CD8-positive, alpha-beta T cell (primary cell): ENCODE measurements at places on chromosomes 7 and 10.
A peak's percentile ranks its signal among the peaks of the same experiment; 100 is the strongest.

DNA sequence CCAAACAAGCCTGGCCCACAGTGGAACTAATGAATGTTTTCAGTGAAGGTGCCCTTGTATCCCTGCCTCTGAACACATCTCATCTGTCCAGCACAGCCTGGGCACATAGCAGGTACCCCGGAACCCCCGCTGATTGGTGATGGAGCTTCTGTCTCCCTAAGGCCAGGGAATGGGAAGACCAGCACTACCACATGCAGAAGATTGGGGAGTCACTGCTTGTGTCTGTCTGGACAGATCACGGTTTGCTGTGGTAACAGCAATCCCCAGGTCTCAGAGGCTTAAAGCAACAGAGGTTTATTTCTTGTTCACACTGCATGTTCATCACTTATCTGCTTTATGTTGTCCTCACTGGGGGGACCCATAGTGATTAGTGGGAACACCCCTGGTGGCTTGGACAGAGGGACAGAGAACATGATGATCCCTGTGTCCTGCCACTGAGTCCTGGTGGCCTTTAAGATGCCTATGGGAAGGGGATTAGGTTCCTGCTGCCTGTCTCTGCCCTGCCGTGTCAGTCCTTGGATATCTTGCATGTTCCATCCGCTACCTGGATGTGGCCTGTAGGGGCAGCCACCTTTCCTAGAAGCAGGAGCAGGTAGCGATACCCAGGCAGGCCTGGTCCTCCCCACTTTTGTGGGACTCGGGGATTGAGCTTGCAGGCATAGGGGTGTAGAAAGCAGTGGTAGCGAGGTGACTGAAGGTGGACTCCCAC lies 3.6 kb downstream of the TSPAN14 start:
- DNase-seq, result no peak

- no peak for DNase-seq
Measured at GRCh38 chr10:15237351-15237750, 68.9 kb upstream of the NMT2 start.

GRCh38 chr7:137395420-137395819 lies 51.9 kb upstream of the PTN start:
- DNase-seq, result no peak

GRCh38 chr10:61859786-61860185 lies 41.7 kb upstream of the ARID5B start:
- no peak for DNase-seq

DNA sequence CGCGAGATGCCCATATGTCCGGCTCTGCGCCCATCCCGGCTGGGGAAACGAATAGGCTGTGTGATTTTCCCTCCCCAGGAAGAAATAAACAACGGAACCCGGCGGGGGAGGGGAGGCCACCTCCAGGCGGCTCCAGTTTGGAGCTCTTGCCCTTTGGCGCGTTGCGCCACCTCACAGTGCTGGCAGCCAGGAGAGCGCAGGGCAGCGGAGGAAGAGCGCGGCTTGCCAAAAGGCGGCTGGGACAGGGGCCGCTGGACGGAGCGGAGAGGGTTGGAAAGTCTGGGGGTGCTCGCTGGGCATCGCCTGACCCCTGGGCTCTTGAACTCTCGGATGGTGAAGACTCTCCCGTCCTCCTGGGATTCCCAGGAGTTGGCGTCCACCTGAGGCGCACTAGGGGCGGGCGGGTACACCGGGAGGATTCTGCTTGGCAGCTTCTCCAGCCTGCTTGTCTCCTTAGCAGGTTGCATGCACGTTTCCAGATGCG lies 5.3 kb upstream of the NEUROG3 start:
- no peak for DNase-seq

DNA sequence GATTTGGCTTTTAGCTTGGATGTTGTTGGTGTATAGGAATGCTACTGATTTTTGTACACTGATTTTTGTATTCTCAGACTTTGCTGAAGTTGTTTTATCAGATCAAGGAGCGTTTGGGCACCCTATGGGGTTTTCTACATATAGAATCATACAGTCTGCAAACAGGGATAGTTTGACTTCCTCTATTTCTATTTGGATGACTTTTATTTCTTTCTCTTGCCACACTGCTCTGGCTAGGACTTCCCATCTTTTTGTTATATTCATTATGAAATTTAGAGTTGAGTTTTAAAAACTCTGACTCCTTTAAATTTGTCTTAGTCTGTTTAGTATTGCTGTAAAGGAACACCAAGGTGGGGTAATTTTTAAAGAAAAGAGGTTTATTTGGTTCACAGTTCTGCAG lies 4.7 kb downstream of the ZNF786 start:
- DNase-seq, result no peak

DNA sequence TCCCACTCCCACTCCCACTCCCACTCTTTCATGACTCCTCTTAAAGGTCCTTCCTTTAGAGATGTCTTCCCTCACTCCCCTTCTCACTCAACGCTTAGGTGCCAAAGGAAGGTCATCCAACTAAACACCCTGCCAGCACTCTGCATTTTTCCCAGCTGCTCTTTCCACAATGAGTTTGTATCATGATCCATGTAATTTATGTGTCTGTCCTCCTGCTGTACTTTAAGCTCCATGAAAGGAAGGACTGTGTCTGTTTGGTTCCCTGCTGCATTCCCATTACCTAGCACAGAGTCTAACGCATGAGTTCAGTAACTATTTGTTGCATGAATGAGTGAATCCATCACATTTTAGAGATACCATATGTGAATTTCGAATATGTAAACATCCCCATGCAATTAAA lies 252.7 kb downstream of the KIF20B start:
- no peak for DNase-seq

DNA sequence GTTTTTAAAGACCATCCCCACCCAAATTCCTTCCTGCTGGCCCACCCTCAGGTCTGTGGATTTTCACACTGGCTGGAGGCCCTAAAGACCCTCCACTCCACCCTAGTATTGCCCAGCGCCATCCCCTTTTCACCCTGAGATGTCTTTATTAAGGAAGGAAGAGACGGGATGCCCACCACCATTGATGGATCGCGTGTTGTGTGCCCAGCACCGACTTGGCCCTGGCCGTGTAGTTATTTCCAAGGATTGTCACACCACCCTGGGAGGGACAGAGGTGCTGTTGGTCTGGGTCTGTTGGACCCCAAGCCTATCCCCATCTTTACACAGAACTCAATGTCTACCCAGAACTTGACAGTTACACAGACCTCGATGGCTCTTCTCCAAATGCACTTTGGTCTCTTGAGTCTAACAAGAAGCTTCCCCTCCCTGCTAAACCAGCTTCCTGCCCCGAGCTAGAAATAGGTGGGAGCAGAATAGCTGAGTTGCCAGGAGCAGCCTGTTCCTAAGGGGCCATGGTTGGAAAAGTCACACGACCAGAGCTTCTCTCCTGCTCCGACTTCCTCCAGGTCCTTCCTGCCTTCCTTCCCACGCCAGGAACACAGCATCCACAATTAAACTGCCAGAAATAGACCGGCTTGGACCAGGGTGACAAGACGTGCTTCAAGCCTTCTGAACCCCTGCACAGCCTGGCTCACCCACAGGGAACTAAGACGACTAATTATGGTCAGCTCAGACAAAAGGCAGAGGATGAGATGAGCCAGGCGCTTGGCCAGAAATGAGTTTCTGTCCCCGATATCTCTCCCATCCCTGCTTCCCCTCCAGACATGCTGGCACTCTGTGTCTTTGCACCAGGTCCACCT lies 139.5 kb upstream of the CHST15 start:
- no peak for DNase-seq

DNA sequence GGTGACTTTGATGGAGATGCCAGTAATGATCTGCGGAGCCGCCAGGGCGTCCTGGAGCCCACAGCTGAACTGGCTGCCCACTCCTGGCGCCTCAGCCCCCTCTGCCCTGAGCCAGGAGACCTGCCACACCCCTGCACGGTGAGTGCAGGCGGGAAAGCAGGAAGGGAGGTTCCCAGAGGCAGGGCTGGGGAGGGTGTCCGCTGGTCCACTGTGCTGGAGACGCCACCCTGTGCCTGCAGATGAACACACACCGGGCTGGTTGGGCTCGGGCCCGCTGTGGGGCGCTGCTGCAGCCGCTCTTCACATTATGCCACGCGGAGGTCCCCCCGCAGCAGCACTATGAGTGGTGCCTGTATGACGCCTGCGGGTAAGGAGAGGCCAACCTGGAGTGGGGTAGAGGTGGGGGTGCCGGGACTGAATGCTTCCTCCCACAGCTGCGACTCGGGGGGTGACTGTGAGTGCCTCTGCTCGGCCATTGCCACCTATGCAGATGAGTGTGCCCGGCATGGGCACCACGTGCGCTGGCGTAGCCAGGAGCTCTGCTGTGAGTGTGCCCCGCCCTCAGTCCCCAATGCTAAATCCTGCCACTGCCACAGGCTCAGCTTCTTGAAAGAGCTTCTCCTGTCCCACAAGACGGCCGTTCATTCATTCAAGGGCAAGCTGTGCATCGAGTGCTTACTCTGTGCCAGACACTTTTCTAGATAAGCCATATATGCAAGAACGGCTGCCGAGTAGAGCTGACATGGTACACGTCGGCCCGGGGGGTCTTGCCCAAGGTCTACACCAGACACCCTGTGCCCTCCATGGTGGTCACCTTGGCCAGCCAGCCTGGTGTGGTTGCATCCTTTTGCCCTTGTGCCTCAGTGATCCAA lies 14.3 kb upstream of the ZNF467 start:
- DNase-seq, result peak; percentile 20

- no peak for DNase-seq
Measured at GRCh38 chr10:124470544-124471434, 9.2 kb downstream of the LHPP start.
